ENCODE measurements at places on chromosomes 4 and X.

DNA sequence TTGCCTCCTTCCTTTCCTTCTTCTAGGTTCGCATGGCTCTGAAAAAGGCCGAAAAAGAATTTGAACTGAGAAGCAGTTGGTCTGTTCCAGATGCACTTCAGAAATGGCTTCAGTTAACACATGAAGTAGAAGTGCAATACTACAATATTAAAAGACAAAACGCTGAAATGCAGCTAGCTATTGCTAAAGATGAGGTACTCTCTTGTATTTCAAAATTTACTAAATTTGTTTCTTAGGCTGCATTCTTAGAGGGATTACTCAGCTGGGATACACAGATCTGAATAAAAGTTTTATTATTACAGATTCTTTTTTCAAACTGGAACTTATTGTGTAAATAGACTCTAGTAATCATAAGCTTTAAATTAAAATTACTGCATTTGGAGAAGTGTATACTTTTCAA, 146.9 kb downstream of the STIM2 start:
- no peak for DNase-seq

DNA sequence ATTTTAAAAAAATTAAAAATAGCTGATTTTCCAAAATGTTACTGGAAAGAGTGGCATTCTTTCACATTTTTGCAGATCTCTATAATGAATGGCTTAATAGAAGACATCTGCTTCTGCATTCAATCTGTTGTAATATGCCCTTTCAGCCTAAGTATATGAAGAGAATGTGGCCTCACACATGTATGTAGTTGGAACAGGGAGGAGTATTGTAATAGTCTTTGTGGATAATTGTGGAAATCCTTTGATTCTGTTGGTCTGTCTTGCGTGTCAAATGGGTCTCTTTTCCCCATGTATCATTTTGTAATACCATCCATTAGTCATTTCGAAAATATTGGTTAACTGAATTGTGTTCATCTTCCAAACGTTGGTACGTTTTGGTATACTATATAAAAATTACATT, 11.6 kb downstream of the TXLNG start:
- DNase-seq, result no peak

GRCh38 chr4:138162259-138162658, 79.9 kb downstream of the SLC7A11 start:
- DNase-seq, result no peak

- DNase-seq, result no peak
Observed at GRCh38 chrX:78105944-78106650, 2.0 kb downstream of the PGK1 start.

DNA sequence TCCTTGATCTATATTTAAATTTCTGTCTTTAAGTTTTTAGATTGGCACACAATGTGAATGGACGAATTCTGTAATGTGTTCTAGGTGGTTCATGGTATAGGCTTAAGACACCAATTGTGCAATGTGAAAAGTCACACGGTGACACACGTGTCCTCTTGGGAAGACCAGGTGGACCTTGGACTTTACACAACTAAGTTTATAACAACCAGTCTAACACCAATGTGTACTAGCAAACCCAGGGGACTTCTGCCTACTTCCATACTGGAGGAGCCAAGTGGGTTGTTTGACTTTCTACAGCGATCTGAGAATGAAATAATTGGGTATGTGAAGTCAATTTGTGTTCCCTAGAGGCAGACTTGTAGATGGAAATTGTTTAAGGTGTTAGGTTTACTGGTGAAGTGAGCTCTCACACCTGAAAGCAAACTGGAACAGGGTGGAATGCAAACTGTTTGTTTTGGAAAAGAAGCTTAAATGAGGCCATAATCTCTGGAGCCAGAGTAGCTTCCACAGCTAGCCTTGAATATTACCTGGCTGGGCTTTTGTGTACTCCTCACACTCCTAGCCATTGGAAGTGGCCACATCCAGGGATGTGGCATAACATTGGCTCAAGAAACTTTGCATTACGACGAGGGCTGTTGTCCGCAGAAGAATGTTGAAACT, 45.9 kb upstream of the WDR1 start:
- DNase-seq, result no peak

GRCh38 chr4:2484993-2485392, 16.1 kb downstream of the RNF4 start:
- DNase-seq, result no peak

DNA sequence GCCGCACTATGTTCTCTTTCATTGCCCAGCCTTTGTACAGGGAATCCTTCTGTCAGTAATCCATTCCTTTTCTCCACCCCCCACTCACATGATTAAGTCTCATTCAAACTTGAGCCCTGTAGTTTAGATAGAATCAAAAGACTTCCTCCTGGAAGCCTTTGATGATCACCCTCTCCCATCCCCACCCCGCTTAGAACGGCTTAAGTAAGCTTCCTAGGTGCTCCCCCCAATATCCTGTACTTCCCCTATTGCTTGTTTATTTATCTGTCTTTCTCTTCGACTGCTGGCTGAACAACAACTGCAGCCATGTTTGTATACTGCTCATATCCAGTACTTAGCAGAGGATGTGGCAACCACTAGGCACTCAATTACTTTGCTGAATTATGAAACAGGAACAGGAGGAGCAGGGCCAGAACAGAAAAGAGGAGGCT, 38.5 kb upstream of the GPC3 start:
- no peak for DNase-seq

DNA sequence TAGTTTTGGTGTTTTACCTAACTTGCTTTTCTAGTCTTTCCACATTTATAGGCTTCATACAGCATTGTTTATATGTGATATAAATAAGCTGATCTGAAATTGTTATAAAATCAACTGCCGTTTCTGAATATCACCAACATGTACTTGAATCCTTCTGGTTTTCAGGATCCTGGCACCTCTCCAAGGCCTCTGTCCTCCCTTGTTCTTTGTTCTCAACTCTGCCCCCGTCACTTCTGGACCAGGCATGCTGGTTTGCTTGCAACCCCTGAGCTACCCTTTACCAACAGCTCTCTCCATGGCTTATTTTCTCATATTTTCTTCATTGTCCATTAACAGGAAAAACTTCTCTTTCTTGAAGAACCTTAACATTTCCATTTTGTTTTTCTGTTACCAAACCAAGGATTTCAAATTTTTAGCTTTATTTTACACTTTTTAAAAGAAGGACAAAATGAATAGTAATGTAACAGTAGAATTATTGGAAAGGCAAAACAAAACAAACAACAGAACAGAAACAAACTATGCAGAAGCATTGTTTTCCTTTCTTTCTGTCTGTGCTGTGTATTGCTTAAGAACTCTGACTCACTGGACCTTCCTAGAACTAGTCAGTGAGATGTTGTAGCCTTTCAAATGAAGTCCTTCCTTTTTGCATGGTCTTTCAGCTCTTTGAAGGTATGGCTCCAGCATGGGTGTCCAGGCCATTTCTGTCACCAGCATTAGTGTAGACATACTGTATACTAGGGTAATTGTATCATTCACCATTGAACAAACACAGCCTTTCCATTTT, 44.8 kb downstream of the BANK1 start:
- DNase-seq, result no peak

GRCh38 chr4:153181700-153182099, 22.5 kb upstream of the TRIM2 start:
- no peak for DNase-seq

- no peak for DNase-seq
Observed at GRCh38 chrX:20729416-20729815, 462.7 kb upstream of the RPS6KA3 start.

- no peak for DNase-seq
Observed at GRCh38 chrX:118760025-118760424, 32.6 kb downstream of the IL13RA1 start.

GRCh38 chr4:951594-952468, 19.6 kb downstream of the TMEM175 start:
- DNase-seq, result no peak

- DNase-seq, result peak; percentile 13
Observed at GRCh38 chrX:93422693-93423092, 250.7 kb downstream of the NAP1L3 start.

DNA sequence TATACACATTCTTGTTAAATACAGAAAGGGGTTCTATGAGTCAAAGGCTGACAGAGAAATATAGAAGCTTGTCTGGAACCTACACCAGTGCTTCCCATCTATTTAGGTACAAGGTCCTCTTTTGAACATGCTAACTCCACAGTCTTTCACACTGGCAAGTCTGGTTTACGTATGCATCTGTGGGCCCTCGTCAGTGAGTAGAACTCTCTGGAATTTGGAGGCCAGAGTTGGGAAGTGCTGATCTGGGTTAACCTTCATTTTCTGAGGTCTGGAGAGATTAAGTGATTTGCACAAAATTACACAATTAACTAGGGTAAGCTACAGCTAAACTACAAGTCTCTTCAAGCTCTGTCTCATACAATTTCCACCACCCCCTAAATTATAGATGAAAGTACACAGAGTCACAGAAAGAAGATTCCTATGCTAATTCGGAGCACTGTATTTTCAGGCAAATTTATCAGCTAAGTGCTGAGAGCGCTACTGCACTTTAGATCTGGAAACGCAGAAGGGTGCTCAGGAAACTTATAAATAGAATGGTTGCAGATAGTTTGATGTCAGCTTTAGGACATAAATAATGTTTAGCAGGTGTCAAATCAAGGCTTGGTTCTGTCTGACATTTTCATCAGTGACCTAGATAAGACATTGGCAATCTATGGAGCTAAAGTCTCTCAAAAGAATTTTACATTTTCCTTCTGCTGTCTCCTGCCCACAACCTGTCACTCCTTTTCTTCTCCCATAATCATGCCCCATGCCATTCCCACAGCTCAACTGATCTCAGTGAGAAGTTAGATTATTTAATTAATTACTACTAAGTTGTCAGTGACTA, 43.0 kb upstream of the PDLIM5 start:
- DNase-seq, result no peak

GRCh38 chrX:9282325-9282724, 182.5 kb upstream of the TBL1X start:
- no peak for DNase-seq

- no peak for DNase-seq
Observed at GRCh38 chr4:37675587-37676290, 10.4 kb downstream of the RELL1 start.

DNA sequence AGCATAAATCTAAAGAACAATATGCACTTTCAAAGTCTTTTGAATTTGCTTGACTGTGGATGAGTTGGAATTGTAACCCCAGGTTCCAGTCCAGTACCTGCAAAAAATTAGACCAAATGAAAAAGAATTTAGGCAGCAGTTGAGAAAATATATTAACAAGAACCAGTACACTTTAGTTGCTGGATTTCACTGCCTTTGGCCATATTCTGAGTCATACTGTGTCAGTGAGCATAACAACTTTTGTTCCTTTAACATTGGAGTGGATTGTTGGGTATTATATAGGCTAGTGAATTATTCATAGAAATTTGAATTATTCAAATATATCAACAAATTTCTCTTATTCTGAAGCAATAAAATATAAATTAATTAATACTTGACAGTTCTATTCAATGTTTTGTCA, 101.5 kb upstream of the SMAD1 start:
- DNase-seq, result no peak

- DNase-seq, result no peak
Observed at GRCh38 chrX:54223581-54223980, 40.5 kb upstream of the FAM120C start.

DNA sequence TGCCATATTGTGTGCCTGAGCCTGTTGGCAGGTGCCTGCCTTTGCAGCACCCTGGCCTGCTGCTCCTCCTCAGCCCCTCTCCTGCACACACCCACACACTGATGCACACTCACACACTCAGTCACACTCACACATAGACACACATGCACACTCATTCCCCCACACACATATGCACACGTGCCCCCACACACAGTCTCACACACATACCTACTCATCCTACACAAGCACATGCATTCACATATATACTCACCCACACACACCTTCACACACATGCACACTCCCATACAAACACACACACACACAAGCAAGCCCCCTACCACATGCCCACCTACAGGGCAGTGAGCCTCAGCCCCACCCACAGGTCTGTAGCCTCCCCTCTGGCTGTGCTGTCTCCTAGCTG, 245.0 kb downstream of the EVC2 start:
- DNase-seq, result no peak

DNA sequence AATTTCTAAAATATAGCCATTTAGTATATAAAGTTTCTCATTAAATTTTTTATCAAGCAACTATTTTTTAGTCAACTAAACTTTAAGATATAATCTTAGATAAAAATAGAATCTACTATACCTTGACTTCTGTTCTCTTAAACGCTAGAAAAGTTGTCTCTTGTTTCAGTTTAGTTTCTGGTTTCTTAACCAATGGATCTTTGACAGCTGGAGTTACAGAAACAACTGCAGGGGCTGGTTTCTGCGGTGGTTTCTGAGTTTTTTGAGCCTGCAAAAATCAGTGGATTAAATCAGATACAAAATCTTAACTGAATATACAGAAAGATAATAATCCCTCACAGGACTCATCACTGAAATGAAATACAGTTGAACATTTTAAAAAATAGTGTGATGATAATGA, 21.9 kb downstream of the INTS12 start:
- DNase-seq, result no peak

DNA sequence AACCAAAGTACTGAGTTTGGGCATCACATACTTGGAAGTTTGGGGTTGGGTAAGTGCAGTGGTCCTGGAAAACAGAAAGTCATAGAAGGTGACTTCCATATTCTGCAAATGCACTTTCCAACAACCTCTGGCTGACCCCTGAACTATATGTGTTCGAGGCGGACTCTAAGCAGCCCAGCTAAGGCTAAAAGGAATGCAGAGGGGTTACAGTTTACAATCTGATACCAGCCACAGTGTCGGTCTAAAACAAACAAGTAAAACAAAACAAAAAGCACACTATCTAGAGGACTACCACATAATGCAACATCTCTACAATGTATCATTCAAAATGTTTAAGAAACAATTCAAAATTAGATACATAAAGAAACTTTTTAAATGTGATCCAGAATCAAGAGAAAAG, 185.6 kb downstream of the ADAMTS3 start:
- DNase-seq, result no peak

DNA sequence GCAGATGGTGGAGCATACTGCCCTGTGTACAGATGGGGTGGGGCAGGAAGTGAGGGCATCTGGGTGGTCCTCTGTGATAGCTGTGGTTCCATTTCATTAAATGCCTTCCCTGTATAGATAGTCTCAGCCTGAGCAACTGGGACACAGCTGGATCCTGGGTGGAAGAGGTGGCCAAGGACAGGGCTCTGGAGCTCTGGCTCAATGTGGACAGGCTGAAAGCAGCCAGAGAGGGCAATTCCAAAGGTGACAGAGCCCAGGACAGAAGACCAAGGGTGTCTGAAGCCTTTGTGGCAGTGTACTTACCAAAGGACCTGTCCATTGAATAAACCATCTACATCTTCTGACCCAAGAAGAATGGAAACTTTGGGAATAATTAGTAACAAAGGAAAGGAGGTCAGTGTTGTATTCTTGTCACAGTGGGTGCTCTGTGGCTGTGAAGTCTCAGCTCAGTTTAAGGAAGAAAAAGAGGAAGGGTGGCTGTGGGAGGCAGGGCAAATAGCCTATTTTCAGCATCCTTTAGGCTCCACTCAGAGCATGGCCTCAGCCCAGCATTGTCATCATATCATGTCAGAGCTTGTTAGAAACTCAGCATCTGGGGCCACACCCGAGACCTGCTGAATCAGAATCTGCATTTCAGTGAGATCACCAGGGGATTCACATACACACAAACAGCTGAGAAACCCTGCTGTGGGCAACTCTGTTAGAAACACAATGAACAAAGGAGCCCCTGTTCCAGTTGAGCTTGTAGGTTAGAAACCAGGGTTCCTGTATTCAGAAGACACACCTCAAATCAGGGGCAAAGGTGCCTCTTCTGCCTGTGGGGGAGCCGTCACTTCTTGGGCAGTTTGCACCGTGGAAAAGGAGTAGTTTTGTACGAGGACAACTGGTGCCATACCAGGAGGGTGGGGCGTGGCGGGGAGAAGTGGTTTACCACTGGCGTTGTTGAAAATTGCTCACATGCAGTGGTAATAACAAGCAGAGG, 168.6 kb downstream of the PTTG2 start:
- peak; percentile 95 for DNase-seq

GRCh38 chr4:105088110-105088879, 58.4 kb upstream of the TET2 start:
- DNase-seq, result no peak
